Stimulated activated CD8-positive, alpha-beta memory T cell treated with anti-CD3 and anti-CD28 coated beads, Interleukin-2, amount 100 ng/mL, for 1 hour (primary cell): ENCODE measurements at places on chromosomes 4 and X.

GRCh38 chr4:11299016-11299415 lies 129.7 kb downstream of the HS3ST1 start:
- DNase-seq = no peak

DNA sequence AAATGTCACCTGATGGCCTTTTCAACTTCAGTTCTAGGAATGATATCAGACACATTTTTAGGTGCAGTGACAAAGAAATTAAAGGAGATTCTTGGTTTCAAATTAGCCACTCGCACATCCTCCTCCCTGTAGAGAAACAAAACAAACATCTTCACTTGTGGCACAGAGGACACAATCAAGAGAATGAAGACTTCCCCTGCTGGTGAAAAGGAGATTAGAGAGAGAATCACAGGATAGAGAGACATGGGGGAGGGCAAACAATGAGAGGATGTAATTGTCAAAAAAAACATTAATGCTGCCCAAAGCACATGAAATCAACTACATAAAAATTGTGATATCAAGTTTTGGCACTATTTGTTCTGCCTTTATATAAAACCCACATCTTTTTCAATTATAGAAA lies 34.5 kb downstream of the ACE2 start:
- DNase-seq = no peak

DNA sequence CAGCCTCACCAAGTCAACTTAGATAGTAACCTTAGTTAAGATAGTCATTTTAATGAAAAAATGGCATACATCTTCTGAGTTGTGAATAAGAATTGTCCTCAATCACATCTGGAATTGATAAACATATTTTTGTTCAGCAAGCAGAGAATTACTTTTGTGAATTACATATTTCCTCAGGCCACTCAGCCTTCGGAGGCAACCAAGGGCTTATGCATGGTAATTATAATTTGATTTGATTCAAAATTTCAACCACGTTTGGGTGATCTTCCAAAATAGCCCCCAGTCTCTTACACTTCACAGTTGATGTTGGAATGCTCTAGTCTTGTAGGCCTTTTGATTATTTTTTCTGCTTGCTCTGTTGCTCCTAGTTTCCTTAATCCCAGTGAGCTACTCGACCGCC lies 63.4 kb downstream of the GALNTL6 start:
- DNase-seq = no peak

DNA sequence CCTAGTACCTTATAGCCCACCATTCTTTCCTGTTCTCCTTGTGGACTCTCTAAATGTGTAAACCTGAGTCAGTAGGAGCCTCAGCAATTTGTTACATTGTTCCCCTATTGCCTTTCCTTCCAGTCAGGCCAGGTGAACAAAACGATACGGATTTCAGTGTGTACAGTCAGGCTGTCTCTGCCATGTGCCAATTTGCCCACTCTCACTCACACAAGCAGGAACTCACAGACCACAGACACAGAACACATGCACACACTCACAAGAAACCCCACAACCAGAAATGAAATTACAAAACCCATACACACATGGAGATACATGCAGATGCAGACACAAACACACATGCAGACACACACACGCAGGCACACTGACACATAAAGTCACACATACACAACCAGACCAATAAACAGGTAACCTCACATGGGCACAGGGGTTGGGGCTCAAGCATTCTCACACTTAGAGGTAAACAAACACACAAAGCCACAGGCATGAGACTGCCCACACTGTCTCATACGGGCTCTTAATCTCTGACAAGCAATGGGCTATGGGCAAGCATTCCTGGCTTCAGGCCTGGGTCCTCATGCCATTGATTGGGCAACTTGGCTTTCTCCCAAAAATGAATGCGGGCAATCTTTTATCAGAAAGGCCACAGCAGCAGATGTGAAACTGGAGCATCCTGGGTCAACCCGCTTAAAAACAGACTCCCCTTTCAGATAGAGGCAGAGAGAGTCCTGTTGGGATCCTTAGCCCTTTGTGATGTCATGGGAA lies 68.7 kb downstream of the NBDY start:
- no peak for DNase-seq

- no peak for DNase-seq
Measured at GRCh38 chrX:65508851-65509250, 25.7 kb downstream of the LAS1L start.

- no peak for DNase-seq
Measured at GRCh38 chr4:138492176-138492575, 250.0 kb upstream of the SLC7A11 start.

DNA sequence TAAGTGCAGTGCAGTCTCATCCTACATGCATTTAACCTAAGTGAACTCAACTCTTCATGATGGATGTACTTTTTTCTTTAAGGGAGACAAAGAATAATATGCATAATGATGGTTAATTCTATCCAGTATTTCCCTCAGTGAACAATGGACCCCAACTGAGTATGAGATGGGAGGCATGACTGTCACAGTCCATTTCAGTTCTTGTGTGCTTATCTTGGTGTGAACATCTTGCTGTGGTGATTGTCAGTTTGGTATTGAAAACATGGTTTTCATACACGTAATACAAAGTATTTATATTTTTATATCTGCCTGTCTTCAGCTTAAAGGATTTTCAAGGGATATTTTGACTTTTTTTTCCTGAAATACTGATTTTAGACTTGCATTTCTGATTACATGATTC lies 72.0 kb upstream of the NDUFC1 start:
- DNase-seq = no peak

- DNase-seq = no peak
Measured at GRCh38 chr4:182491719-182492118, 248.5 kb downstream of the TENM3 start.

DNA sequence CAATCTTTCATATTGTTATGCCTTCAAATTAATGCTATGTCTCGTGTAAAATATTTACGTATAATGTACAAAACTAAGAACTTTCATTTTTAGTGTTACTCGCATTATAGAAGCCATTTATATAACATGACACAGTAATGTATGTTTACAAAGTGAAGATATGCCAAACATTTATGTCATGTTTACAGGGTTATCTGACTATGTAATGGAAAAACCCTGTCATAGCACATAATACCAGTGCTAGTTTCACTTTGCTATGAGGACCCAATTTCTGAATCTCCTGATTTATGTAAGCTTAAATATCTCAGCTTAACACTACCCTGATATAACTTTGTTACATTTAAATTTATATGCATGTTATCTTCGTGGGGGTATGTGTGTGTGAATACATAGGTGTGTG lies 233.1 kb downstream of the FAT4 start:
- DNase-seq = no peak

- DNase-seq = no peak
Measured at GRCh38 chr4:148015058-148015457, 283.2 kb downstream of the ARHGAP10 start.

DNA sequence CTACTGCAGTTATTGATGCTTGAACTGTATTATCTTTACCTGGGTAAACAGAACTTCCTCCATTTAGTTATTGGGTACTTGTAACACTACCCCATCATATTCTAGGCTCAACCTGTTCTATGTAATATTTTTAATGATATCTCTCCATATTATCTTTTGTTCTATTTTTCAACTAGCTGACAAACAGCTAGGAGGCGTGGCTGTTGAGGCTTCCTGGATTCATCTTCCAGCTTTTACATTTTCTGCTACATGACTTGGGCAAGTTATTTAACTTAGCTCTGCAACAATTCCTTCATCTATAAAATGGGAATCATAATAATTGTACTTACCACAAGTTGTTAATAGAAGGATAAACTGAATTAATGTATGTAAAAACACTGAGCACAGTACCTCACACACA lies 349.3 kb downstream of the PTTG2 start:
- DNase-seq = no peak

GRCh38 chr4:31998807-31999206 lies 1278.6 kb downstream of the PCDH7 start:
- no peak for DNase-seq

DNA sequence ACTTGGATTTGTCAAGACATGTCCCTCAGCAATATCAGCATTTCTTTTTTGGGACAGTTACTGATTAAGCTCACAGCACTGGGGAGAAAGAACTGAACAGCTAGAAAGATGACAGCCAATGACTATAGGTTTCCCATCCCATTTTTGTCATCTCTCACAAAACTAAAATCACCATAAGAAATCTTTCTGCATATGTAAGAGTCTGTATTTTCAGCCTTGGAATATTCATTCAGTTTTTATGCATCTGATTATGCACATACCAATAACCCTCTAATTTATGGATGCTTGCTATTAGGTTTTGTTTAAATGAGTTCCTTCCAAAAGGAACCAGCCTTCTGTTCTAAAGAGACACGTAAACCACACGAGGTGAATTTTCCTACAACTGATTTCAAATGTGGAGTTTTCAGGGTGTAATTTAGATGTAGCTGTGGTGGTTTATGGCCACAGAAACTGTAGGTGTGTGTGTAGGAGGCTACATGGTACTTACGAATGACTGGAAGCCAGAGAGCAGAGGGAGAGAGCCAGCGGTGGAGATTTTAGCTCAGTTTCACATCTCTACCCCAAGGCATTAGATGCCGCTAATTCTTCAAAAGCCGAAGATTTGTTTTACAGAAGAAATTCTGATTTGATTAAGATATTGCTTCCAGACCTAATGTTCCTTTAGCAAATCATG lies 55.3 kb downstream of the AFF2 start:
- DNase-seq = no peak

DNA sequence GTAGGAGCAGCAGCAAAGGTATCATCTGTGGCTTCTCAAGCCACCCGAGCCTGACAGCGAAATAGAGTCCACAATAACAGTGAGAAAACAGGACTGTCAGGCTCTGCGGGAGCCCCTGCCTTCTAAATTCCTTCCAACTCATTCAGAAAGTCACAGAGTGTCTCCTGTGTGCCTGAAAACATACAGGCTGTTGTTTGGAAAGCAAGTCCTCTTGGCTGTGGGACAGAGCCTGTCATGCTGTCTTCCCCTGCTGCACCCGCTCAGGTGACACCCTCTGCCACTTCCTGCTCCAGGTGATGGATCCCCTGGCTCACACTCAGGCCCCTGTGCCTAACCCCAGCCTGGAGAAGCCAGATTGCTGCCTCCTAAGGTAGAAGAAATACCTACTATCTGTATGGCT lies 152.3 kb downstream of the RAB28 start:
- DNase-seq = no peak

GRCh38 chrX:69616457-69617203 lies 717 bp downstream of the EDA start:
- no peak for DNase-seq

DNA sequence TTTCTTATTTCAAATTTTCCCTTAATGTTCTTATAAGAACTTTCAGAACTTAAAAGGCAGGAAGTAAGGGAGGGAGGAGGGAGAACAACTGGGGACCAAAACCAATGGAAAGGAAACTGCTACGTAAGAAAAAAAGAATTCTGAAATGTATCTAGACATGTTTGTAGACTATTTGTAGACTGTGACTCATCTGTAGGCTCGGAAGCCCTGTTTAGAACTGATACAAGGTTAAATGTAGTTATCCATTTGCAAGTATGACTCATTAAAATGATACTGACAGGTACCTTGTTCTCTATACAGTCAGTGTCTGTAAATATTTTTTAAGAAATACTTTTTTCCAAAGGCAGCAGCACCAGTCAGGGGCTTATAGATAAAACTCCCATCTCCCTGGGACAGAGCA lies 202.0 kb downstream of the DHX15 start:
- no peak for DNase-seq

DNA sequence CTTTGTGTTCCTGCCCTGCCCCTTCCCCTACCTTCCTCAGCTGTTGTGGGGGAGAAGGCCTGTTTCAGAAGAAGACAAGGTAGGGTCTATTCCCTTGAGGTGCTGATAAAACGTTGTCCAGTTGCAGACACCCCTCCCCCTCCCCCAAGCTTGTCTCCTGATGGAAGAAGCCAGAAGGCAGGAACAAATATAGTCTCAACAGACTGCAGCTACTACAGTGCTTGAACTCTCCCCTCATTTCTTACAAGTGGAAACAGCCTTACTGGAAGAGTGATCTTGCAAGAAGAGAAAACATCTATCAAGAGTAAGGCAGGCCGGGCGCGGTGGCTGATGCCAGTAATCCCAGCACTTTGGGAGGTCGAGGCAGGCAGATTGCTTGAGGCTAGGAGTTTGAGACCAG lies 11.0 kb upstream of the MAP7D3 start:
- DNase-seq = no peak

- no peak for DNase-seq
Measured at GRCh38 chr4:55291227-55291640, 54.8 kb upstream of the SRD5A3 start.

DNA sequence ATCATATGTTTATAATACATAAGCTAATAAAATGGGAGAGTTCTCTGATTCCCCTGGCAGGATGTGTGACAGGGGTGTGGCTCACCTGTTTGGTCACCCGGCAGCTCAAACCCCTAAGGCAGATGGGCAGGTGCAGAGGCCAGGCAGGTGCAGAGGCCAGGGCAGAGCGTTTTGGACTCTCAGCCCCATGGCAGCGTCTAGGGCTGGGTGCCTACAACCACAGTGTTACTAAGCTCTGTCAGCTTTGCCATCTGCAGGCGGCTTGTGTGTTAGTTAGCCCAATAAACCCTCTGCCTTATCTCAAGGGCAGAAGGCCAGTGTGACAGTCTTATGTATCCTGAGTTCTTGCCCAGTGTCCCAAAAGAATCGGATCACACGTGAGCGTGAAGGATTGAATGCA lies 54.0 kb upstream of the UGT2B15 start:
- DNase-seq = no peak

- DNase-seq = no peak
Measured at GRCh38 chrX:13345438-13345837, 25.6 kb upstream of the ATXN3L start.

DNA sequence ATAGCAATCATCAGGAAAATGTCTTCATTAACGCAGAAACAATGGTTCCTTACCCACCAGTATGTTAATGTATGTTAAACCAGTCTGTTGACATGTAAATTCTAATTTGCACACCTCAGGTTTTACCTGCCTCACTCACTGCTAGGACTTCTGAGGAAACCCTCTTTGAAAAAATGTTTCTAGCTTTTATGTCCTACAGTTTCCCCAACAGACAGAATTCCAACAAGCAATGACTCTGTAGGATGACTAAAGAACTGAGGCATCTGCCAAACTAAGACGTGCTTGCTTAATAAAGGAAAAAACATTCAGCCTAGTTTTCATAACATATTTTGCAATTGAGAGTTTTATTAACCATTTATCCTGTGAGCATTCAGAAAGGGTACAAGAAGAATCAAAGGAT lies 20.6 kb upstream of the SOX3 start:
- no peak for DNase-seq
